ENCODE measurements at places on chromosomes 2 and 18.
A peak's percentile ranks its signal among the peaks of the same experiment; 100 is the strongest.

GRCh38 chr18:58241026-58241679, 197.1 kb downstream of the NEDD4L start:
- no peak for DNase-seq

- DNase-seq = no peak
Observed at GRCh38 chr18:37674570-37674969, 109.0 kb upstream of the CELF4 start.

- peak; percentile 85 for DNase-seq
Observed at GRCh38 chr2:143974262-143974661, 545.7 kb downstream of the ZEB2 start.

DNA sequence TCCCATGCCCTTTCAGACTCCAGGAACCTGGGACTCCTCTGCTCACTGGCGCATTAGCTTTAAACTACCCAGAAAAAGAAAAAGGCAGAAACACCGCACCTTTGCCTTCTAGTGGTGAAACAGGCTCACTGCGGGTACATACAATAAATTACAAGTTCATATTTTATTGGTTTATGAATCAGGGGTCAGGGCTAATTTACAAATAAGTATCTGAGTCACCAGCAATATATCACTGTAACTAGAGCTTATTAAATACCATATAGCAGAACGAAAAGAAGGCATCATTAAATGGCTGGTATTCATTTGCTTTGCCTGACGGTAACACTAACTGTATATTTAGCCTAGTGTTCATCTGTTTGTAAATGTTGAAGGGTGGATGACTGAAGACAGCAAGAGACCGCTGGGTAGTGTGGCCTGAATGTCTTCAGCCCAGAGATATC, 26.9 kb upstream of the DTNB start:
- peak; percentile 59 for DNase-seq

DNA sequence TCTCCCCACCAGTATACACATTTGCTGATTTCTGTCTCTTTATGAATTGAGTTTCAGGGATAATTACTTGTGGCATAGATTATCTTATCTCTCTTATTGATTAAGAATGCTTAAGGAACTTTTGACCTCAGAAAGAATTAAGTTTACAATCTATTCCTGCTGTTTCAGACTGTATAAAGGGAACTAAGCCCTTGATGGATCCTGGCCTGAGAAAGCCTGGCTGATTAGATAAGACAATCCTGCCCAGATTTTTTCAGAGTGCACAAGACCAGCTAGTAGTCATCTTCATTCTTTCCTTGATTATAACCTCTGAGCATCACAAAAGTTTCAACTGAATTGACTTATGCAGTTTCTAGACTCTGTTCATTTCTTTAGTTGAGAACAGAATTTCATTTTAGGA, 22.7 kb upstream of the TFPI start:
- peak; percentile 27 for DNase-seq

DNA sequence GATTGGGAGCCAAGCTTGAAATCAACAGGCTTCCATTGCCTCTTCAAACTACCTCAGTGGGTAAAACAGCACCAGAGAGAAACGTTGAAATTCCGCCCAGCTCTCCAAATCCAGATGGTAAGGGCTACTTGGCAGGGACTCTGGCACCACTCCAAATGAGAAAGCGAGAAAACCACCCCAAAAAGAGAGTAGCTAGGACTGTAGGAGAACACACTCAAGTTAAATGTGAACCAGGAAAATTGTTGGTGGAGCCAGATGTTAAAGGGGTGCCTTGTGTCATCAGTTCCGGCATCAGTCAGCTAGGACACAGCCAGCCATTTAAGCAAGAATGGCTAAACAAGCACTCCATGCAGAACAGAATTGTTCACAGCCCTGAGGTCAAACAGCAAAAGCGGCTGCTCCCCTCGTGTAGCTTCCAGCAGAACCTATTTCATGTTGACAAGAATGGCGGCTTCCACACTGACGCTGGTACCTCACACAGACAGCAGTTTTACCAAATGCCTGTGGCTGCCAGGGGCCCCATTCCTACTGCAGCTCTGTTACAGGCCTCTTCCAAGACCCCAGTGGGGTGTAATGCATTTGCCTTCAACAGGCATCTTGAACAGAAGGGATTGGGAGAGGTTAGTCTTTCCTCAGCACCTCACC, 167.3 kb downstream of the ASXL3 start:
- DNase-seq = no peak

GRCh38 chr2:3807853-3808252, 104.5 kb downstream of the DCDC2C start:
- DNase-seq = peak; percentile 78

DNA sequence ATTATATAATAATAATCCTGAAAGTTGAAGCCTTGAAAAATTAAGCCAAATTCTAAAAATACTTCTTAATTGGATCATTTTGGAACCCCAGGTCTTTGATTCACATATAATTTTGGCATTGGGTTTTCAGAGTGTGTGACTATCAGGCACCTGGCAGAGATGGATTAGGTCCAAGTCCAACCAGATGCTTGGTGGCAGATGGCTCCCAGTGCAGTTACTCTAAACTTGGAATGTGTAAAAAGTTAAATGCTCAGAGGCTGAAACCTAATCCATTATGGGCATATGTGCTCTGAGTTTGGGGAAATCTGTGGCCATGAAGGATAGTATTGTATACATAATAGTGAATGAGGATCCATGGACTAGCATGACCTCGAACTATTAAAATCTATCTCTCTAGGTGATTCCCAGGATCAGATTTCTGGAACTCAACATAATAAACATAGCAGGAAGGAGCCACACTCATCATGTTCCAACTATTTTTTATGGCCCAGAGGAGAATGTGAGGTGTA, 333.0 kb downstream of the RPRM start:
- DNase-seq = no peak

DNA sequence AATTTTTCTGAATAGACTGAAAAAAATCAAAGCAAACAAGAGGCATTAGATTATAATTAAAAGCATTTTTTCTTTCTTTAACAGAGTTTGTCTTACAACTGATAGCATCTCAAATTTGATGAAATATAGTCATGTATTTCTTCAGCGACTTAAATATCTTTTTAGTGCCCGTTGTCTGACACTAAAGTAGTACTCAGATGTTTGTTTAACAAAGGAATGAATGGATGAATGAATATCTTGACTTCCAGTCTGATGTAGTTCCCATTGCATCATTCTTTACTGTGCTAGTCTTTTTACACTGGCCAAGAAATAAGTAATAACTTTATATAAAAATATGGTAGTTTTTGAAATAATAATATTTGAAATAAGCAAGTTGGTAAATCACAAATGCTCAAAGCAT, 111.1 kb downstream of the TTC27 start:
- DNase-seq = peak; percentile 51

GRCh38 chr2:28393114-28393836, 617 bp downstream of the FOSL2 start:
- peak; percentile 68 for DNase-seq

- DNase-seq = no peak
Observed at GRCh38 chr2:127609031-127609751, 36.8 kb upstream of the GPR17 start.

- DNase-seq = no peak
Observed at GRCh38 chr18:13451213-13451540, 232.6 kb downstream of the LDLRAD4 start.

DNA sequence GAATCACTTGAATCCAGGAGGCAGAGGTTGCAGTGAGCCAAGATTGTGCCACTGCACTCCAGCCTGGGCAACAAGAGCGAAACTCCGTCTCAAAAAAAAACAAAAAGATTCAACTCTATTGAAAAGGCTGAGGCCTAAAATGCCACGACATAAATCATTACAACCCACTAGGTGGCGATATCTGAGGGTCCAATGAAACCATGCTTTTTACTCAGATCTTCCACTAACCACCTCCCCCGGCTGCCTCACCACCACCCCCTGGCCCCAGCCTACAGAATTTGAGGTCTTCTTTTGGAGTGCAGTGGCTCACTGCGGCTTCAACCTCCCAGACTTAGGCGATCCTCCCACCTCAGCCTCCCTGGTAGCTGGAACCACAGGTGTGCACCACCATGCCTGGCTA, 57.5 kb downstream of the AP1S3 start:
- DNase-seq = peak; percentile 34

- DNase-seq = no peak
Observed at GRCh38 chr2:144583381-144583729, 63.4 kb upstream of the ZEB2 start.

GRCh38 chr18:55732227-55733106, 144.5 kb upstream of the TCF4 start:
- DNase-seq = peak; percentile 54

DNA sequence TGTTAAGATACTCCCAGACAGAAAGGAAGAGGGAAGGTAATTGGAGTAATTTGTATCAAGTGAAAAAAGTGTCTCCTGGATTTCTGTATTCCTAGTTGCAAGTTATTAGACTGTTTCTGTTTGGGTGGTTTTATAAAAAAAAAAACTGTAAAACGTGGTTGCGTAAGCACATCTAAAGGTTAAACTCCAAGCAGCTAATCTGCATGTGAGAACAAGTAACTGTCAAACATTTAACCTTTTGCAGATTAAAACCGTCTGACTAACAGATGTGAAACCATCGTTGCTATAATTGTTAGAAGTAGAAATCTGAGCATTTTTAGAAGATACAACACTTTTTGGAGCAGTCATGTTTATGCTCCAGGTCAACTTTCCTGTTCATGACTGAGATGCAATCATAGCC, 72.3 kb downstream of the AFF3 start:
- DNase-seq = peak; percentile 53

DNA sequence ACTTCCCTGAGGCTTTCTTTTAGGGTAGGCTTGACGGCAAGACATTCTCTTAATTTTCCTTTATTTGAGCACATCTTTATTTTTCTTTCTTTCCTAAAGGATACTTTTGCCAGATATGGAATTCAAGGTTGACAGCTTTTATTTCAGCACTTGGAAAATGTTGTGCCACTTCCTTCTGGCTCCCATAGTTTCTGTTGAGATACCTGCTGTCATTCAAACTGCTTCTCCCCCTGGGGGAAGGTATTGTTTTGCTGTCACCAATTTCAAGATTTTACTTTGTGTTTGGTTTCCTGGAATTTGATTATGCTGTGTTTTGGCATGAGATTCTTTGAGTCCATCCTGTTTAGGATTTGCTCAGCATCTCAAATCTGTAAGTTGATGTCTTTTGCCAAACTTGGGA, 39.1 kb upstream of the TWIST2 start:
- no peak for DNase-seq

DNA sequence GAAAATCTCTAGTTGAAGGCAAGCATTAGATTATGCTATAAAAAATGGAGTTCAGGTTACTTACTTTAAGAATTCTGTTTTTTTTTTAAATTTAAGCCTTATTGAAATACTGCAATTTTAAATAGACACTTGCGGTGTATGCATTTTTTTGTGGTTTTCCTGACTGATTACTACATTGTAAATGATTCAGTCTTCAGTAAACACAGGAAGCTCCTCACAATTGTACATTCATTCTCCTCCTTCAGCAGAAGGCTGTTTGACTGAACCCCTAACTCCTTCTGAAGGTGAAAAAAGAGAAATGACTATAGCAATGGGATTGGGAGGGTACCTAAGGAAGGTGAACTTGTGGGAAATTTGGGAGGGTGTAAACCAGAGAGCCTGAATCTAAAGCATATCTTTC, 136.1 kb downstream of the GCA start:
- DNase-seq = no peak

GRCh38 chr18:57589161-57589560, 2.7 kb upstream of the FECH start:
- no peak for DNase-seq

- DNase-seq = peak; percentile 1
Observed at GRCh38 chr2:43941966-43942365, 53.8 kb downstream of the LRPPRC start.
